ENCODE measurements at places on chromosomes 5 and 9. TPM values are rescaled to one million over a fixed set of nuclear protein-coding genes. Genes with fewer than 3 reads are reported as not detected.

GRCh38 chr9:4515958-4516375, 25.7 kb downstream of the SLC1A1 start:
- no peak for DNase-seq
- H3K4me3 ChIP-seq: no peak overlapping the region
- no peak overlapping the region for H3K27ac ChIP-seq
- no peaks in the 10 kb centered on the region for H3K27me3 ChIP-seq
- H3K4me1 ChIP-seq: 0 out of 2 replicates have a peak, but pooled peaks cover 6% of the 10 kb centered on the region
- H3K36me3 ChIP-seq: no peaks in the 10 kb centered on the region

GRCh38 chr5:111703662-111704061, 53.3 kb downstream of the NREP start:
- DNase-seq: no peak
- no peaks in the 10 kb centered on the region for H3K36me3 ChIP-seq
- no peaks in the 10 kb centered on the region for H3K27me3 ChIP-seq
- no peak overlapping the region for H3K4me3 ChIP-seq
- H3K4me1 ChIP-seq: no peaks in the 10 kb centered on the region
- H3K27ac ChIP-seq: no peak overlapping the region

GRCh38 chr9:126398403-126399058, 71.9 kb downstream of the MVB12B start:
- peak; percentile 84 for DNase-seq
- no peak overlapping the region for H3K27ac ChIP-seq
- H3K4me1 ChIP-seq: no peaks in the 10 kb centered on the region
- H3K4me3 ChIP-seq: no peak overlapping the region

DNA sequence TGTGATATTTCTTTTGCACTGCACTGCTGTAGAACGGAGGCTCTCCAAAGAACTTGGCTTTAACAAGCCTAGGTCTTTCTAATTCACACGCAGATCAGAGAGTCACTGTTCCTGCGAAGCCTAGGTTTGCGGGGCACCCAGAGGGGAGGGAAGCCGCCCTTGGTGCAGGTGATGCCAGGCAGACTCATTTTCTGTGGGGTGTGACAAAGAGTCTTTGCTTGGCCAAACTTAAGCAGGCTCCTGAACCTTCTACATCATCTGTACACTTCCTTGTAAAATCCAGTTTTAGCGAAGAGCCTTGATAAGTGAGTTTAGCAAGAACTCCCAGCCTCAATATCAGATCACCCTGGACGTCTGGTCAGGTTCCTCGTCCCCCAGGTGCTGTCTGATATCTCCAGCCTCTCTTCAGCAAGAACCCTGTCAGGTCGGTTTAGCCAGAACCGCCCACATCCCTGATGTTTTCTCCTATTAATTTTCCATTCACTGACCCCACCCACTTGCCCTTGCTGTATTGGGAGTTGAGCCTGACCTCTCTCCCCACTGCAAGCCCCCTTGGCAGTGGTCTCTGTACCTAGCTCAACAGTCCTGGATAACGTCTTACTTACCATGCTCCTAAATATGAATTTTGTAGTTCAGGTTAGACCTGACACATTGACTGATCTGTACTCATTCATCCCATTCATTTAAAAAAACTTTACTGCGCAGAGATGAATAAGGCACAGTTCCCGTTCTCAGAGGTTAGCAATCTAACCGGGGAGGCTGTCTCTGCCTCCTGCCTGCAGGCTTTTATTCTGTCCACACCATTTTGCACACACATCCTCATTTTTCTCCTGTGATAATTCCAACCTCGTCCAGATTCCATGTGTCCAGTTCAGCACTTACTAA, 880 bp upstream of the UBAC1 start:
- no peaks in the 10 kb centered on the region for H3K4me1 ChIP-seq
- no peak overlapping the region for H3K4me3 ChIP-seq
- H3K36me3 ChIP-seq: no peaks in the 10 kb centered on the region
- DNase-seq: no peak
- no peaks in the 10 kb centered on the region for H3K27me3 ChIP-seq
- no peak overlapping the region for H3K27ac ChIP-seq

DNA sequence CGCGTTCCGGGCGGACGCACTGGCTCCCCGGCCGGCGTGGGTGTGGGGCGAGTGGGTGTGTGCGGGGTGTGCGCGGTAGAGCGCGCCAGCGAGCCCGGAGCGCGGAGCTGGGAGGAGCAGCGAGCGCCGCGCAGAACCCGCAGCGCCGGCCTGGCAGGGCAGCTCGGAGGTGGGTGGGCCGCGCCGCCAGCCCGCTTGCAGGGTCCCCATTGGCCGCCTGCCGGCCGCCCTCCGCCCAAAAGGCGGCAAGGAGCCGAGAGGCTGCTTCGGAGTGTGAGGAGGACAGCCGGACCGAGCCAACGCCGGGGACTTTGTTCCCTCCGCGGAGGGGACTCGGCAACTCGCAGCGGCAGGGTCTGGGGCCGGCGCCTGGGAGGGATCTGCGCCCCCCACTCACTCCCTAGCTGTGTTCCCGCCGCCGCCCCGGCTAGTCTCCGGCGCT, at the start of gene DAPK1:
Gene DAPK1, plus strand, starts transcription at position 264 of the 442 bp plus-strand sequence. CDS start 1,211 bp downstream, outside the sequence.
- peak within 1 kb of the TSS; percentile 70 for H3K4me3 ChIP-seq
- H3K4me1 ChIP-seq: peaks cover 61% of the 10 kb centered on the region
- H3K36me3 ChIP-seq: no peaks in the 10 kb centered on the region
- no peaks in the 10 kb centered on the region for H3K27me3 ChIP-seq
- DNase-seq: peak; percentile 52

- no peak for DNase-seq
- H3K4me1 ChIP-seq: no peaks in the 10 kb centered on the region
- H3K36me3 ChIP-seq: no peaks in the 10 kb centered on the region
- no peak overlapping the region for H3K27ac ChIP-seq
- no peak overlapping the region for H3K4me3 ChIP-seq
Measured at GRCh38 chr5:84779186-84779585, 394.5 kb upstream of the EDIL3 start.

GRCh38 chr9:21579743-21580142, 97.6 kb upstream of the IFNE start:
- H3K27me3 ChIP-seq: no peaks in the 10 kb centered on the region
- no peaks in the 10 kb centered on the region for H3K36me3 ChIP-seq
- no peak for DNase-seq
- no peak overlapping the region for H3K4me3 ChIP-seq

- no peak for DNase-seq
- H3K27ac ChIP-seq: no peak overlapping the region
- H3K4me3 ChIP-seq: no peak overlapping the region
- H3K36me3 ChIP-seq: no peaks in the 10 kb centered on the region
- no peaks in the 10 kb centered on the region for H3K4me1 ChIP-seq
Measured at GRCh38 chr5:64462391-64462790, 43.4 kb upstream of the RGS7BP start.

DNA sequence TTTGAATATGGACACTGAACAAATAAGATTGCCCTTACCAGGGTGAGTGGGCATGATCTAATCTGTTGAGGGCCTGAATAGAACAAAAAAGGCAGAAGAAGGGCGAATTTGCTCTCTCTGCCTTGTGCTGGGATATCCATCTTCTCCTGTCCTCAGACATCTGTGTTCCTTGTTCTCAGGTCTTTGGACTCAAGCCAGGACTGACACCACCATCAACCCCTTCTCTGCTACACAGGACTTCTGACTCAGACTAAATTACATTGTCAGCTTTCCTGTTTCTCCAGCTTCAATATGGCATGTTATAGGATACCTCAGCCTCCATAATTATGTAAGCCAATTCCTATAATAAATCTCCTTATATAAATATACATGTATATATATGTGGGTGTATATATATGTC, 40.8 kb upstream of the SLCO6A1 start:
- no peak overlapping the region for H3K4me3 ChIP-seq
- DNase-seq: no peak
- H3K4me1 ChIP-seq: no peaks in the 10 kb centered on the region
- no peaks in the 10 kb centered on the region for H3K27me3 ChIP-seq
- H3K27ac ChIP-seq: no peak overlapping the region

DNA sequence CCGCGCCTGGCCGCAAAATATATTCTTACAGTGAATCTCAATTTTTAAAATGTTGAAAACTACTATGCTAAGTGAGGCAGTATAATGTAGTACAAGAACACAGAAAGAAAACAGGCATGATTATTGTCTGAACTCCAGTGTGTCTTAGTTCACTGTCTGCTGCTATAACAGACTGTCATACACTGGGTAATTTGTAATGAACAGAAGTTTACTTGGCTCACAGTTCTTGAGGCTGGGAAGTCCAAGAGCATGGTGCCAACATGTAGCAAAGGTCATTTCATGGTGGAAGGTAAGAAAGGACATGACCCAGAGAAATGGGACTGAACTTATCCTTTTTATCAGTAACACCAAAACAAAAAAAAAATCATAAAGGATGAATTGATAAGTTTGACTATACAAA, 19.9 kb upstream of the TEX10 start:
- no peak for DNase-seq
- no peaks in the 10 kb centered on the region for H3K36me3 ChIP-seq
- no peak overlapping the region for H3K4me3 ChIP-seq
- H3K27me3 ChIP-seq: no peaks in the 10 kb centered on the region

GRCh38 chr5:172626031-172626581, 15.0 kb upstream of the NEURL1B start:
- no peak for DNase-seq
- no peak overlapping the region for H3K27ac ChIP-seq
- no peak overlapping the region for H3K4me3 ChIP-seq
- no peaks in the 10 kb centered on the region for H3K4me1 ChIP-seq
- H3K27me3 ChIP-seq: peaks cover 25% of the 10 kb centered on the region

DNA sequence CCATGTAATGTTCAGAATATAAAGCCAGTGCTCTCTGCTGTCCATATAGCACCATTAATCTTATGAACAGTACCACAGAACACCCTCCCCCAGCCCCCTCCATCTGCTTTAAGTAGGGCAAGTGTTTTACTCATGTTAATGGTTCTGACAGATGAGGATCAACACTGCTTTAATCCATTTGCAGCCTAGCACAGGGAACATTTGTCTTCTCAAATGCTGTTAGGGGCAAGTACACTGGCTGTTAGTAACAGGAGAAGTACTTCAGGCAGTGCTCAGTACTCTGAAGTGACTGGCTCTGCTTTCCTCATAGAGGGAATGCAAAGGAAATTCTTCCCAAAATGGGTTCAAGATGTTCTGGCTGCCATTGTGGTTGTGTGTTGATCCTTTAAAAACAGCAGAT, 202.6 kb downstream of the DCP2 start:
- no peak for DNase-seq
- no peaks in the 10 kb centered on the region for H3K27me3 ChIP-seq
- no peak overlapping the region for H3K4me3 ChIP-seq
- no peak overlapping the region for H3K27ac ChIP-seq
- H3K36me3 ChIP-seq: no peaks in the 10 kb centered on the region

- H3K27ac ChIP-seq: no peak overlapping the region
- H3K36me3 ChIP-seq: no peaks in the 10 kb centered on the region
- peak; percentile 85 for DNase-seq
- H3K4me1 ChIP-seq: peaks cover 16% of the 10 kb centered on the region
- H3K4me3 ChIP-seq: no peak overlapping the region
Measured at GRCh38 chr9:3962496-3962895, 337.4 kb downstream of the GLIS3 start.

- H3K4me1 ChIP-seq: no peaks in the 10 kb centered on the region
- no peaks in the 10 kb centered on the region for H3K27me3 ChIP-seq
- H3K27ac ChIP-seq: no peak overlapping the region
- peaks cover 43% of the 10 kb centered on the region for H3K36me3 ChIP-seq
Measured at GRCh38 chr5:252546-252945, 18.9 kb upstream of the PDCD6 start.

DNA sequence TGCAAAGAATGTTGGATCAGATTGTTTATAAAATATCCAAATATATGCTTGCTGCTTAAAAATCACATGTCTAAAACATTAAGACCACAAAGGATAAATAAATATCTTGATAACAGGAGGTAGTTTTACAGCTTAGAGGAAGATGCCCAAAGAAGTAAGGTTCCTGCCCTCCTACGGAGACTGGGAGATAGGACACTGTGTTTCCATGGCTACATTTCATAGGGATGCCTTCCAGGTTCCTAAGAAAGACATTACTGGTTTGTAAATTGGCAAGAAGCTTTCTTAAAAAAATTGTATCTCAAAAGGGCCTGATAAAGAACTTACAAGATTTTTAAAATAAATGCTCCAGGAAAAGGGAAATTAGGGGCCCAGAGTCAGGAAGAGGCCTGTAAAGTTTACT, 437.2 kb downstream of the HINT1 start:
- no peaks in the 10 kb centered on the region for H3K4me1 ChIP-seq
- no peaks in the 10 kb centered on the region for H3K36me3 ChIP-seq
- H3K27ac ChIP-seq: no peak overlapping the region
- no peak overlapping the region for H3K4me3 ChIP-seq
- H3K27me3 ChIP-seq: no peaks in the 10 kb centered on the region

DNA sequence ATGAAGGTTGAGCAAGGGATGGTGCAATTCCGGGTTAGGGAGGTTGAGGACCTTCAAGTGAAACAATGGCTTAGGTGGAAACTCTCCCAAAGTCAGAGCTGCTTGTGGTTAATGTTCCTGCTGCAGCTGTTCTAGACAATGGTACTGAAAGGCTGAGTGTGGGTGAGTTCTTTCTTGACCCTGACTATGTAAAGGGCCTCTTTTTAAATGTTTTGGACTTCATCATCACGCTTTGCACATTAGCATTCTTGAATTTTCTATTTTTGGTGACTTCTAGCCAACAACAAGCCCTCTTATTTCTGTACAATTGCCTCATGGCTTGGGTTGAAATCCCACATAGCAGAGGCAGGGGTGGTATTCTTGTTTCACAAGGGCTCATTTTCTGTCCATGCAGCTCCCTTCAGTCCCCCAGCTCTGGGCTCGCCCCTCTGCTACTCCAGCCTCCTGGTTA, 136.3 kb upstream of the ANKRD55 start:
- H3K36me3 ChIP-seq: no peaks in the 10 kb centered on the region
- no peak overlapping the region for H3K4me3 ChIP-seq
- DNase-seq: no peak
- no peak overlapping the region for H3K27ac ChIP-seq
- H3K27me3 ChIP-seq: no peaks in the 10 kb centered on the region

- no peak overlapping the region for H3K4me3 ChIP-seq
- H3K27ac ChIP-seq: peak overlapping the region; percentile 94
- H3K4me1 ChIP-seq: peaks cover 28% of the 10 kb centered on the region
- no peaks in the 10 kb centered on the region for H3K27me3 ChIP-seq
- DNase-seq: no peak
Measured at GRCh38 chr9:133854765-133855164, 116.6 kb upstream of the SARDH start.

- no peak for DNase-seq
- H3K27ac ChIP-seq: no peak overlapping the region
- no peaks in the 10 kb centered on the region for H3K27me3 ChIP-seq
- H3K36me3 ChIP-seq: no peaks in the 10 kb centered on the region
Measured at GRCh38 chr5:146703499-146703898, 175.1 kb downstream of the PPP2R2B start.

DNA sequence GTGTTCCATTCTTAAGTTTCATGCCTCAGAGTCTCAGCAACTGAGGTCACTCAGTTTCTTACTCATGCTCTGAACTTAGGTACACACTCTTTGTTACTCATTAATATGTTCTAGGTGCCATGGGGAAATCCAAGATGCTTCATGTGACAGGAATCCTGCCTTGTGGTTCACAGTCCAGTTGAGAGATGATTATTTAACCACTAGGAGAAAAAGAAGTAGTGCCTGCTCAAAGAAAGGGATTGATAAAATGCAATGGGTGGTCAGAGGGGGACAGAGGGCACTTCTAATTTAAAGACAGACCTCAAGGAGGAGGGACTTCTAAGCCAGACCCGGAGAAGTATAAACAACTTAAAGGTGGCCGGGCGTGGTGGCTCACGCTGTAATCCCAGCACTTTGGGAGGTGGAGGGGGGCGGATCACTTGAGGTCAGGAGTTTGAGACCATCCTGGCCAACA, 69.0 kb downstream of the UGCG start:
- no peak overlapping the region for H3K4me3 ChIP-seq
- H3K4me1 ChIP-seq: peaks cover 14% of the 10 kb centered on the region
- peak overlapping the region; percentile 38 for H3K27ac ChIP-seq
- peak; percentile 87 for DNase-seq

The JMY gene
- total RNA-seq: 9.9 TPM

The BAAT gene
- total RNA-seq: not detected

The SLC34A1 gene
- total RNA-seq: not detected

The TMOD1 gene
- 7.1 TPM for total RNA-seq
